ENCODE measurements at places on chromosomes 13 and 19.

- DNase-seq: no peak
Observed at GRCh38 chr13:80037505-80037888, 303.4 kb downstream of the SPRY2 start.

DNA sequence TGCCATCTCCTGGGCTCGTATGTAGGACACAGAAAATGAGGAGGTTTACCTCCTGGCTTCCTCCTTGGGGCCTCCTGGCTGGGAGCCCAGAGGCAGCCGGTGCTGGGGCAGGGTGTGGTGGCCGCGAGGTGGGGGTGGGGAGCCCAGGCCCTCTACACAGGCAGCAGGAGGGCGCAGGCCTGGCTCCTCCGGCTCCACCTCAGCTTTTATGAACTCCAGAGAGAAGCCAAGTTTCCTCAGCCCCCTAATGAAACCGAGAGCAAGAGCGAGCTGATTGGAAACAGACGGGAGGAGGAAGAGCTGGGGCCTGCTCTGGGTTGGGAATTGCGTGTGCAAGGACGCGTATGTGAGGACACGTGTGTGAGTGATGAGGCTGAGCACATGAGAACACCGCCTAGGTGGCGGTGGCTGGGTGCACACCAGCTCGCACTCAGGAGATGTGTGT is 23.1 kb downstream of the LYL1 start:
- DNase-seq: no peak

DNA sequence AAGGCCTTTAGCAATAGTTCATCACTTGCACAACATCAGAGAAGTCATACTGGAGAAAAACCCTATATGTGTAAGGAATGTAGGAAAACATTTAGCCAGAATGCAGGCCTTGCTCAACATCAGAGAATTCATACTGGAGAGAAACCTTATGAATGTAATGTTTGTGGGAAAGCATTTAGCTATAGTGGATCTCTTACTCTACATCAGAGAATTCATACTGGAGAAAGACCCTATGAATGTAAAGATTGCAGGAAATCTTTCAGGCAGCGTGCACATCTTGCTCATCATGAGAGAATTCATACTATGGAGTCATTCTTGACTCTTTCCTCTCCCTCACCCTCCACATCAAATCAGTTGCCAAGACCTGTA is 19.8 kb downstream of the ZNF583 start:
- DNase-seq: no peak

GRCh38 chr13:97319113-97319720 is 97.1 kb downstream of the MBNL2 start:
- no peak for DNase-seq

GRCh38 chr19:4807188-4807587 is 15.7 kb downstream of the FEM1A start:
- no peak for DNase-seq

- no peak for DNase-seq
Observed at GRCh38 chr19:28705008-28705407, 507.9 kb downstream of the UQCRFS1 start.

DNA sequence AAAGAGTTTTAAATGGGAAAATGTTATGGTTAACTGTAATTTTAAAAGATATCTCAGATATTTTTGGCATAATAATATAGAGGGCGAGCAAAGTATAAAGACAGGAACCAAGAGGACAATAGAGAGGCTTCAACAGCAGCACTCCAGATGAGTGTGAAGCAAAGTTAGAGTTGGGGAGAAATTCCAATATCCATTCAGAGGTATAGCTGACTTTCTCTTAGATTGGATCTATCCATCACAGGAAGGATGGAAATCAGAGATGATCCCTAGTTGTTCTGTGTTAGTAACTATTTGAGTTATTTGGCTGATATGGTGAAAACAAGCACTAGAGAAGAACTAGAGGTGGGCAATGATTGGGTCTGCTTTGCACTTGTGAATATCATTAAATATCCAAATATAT is 786.0 kb upstream of the KLHL1 start:
- DNase-seq: no peak

- DNase-seq: no peak
Observed at GRCh38 chr13:112943309-112944125, 25.5 kb upstream of the MCF2L start.

GRCh38 chr13:50125554-50126262 is 110.5 kb downstream of the KCNRG start:
- DNase-seq: peak; percentile 82

DNA sequence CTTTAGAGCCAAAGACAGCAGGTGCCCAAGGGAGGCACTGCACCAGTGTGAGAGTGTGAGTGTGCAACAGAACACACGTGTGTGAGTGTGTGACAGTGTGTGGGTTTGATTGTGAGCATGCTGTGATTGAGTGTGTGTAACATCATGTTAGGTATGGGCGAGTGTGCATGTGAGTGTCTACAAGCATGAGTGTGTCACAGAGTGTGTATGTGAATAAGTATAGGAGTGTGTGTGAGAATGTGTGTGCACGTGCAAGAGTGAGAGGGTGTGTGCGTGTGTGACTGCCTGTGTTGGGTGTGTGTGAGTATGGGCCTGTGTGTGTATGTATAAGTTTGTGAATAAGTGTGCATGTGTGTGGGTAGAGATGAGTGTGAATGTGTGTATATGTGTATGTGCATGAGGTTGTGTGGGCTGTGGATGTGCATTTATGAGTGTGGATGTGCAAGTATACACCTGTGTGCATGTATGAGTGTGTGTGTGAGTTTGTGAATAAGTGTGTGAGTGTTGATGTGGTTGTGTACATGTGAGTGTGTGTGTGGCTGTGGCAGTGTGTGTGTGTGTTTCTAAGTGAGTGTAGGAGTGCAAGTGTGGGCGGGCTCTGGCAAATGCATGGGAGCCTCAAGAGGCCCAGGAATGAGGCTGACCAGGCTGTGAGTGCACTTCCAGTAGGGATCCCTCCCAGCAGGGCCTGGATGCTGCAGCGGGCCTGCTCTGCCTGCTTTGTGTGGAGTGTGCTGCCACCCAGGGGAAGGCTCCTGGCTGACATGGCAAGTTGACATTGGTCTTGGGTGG is 198.4 kb downstream of the COL4A1 start:
- DNase-seq: no peak

GRCh38 chr13:90896002-90896401 is 451.5 kb upstream of the MIR17HG start:
- DNase-seq: no peak

- no peak for DNase-seq
Observed at GRCh38 chr13:44243198-44243857, 130.3 kb upstream of the SERP2 start.

DNA sequence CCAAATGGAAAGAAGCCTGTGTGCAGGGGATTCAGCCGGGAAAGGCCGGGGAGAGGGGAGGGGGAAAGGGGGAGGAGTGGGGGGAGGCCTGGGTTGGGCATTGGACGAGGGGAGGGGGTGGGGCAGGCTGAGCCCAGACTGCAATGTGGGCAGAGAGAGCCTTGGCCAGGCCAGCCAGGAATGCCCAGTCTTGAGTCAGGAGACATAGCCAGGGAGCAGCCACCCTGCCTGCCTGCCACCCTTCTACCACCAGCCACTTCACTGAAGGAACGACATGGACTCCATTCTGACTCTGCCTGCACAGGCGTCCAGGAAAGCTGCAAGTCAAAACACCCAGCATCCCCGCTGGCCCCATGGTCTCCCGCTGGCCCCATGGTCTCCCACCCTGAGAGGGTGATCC is 498 bp downstream of the PROZ start:
- DNase-seq: no peak

GRCh38 chr13:109626386-109627171 is 159.8 kb downstream of the IRS2 start:
- DNase-seq: no peak

DNA sequence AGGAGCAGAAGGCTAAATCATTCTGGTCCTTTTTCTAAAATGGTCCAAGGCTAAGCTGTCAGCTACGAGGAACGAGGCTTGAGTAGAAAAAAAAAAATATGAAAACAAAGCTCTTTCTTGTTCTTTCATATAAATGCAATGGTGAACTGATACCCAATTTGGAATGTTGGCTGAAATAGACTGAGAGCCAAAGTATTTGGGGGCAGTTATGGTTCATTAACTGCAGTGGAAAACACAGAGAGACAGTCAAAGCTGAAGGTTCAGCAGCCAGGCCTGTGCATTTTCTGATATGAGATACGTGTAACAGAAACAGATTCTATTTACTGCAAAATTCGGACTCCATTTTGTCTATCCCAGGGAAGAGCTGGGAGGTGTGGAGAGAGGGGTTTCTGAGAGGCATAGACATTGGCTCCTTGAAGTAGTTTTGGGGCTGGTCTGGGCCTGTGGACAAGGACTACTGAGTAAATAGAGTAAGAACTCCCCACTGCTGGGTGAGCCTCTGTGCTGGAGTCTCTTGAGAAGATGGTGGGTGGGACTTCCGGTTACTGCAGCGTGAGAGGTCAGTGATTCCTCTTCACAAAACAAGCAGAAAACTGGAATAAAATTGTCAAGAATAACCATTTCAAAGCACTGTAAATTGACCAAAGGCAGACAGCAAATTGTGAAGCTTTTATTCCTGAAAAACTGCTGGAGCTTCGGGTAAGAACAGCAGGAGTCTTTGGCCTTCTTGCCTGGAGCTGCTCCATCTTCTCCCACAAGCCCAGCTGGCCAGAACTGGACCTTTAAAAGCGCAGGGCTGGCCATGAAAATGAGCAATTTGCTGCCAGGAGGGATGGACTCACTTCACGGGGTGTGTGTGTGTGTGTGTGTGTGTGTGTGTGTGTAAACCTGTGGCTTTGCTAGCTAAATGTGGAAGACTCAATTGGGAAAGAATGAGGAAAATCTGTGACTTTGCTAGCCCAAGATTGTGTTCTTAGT is 43.1 kb upstream of the CNMD start:
- DNase-seq: no peak

DNA sequence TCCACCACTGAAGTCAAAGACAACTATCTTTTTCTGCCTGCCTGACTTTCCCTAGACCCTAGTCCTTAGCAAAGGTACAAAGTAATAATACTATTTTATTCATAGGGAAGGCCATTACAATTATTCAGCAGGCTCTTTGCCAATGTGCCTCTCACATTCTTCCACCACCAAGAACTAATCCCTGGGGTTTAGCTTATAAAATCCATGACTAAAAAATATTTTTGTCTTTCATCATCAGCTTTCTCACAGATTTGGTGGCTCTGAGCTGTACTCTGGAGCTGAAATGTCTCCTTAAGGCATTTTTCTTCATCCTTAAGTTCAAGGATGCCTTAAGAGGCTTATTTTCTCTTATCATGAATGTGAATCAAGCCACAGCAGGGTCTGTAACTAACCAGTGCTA is 96.1 kb downstream of the OXGR1 start:
- DNase-seq: no peak

DNA sequence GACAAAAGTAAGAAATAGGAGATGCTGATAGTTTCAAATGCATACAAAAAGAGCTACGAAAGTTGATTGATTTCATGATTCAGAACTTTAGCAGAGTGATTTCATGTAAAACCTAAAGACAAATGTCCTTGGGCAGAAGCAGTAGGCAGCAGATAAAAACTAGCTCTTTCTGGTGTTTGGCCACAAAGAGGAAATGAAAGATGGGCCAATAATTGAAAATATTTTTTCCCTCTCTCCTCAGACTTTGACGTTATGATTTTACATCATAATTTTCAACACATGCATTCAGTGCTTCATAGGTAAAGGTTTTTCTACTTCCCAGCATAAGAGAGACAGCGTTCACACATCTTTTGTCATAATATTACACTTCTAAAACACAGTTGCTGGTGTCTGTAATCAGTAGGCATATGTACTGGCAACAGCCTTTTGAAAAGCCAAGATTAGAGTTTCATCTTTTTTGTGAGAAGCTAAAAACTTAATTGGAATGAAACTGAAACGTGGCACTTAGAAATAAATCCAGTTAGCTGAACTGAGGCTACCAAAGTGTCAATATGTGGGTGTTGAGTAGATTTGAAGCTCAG is 9.3 kb downstream of the SCEL start:
- DNase-seq: no peak

DNA sequence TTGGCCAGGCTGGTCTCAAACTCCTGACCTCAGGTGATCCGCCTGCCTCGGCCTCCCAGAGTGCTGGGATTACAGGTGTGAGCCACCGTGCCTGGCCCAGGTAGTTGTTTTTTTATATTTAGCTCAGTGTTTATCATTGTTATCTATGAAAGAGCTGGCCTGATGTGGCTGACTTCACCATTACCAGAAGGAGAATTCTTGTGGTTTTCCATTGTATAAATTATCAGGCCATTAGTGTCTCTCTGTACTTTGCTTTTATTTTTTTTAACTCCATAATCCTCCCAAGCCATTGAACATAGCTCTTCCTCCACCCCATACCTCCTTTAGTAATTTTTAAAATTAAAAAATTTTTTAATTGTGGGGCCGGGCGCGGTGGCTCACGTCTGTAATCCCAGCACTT is 24.2 kb downstream of the CERS4 start:
- no peak for DNase-seq

DNA sequence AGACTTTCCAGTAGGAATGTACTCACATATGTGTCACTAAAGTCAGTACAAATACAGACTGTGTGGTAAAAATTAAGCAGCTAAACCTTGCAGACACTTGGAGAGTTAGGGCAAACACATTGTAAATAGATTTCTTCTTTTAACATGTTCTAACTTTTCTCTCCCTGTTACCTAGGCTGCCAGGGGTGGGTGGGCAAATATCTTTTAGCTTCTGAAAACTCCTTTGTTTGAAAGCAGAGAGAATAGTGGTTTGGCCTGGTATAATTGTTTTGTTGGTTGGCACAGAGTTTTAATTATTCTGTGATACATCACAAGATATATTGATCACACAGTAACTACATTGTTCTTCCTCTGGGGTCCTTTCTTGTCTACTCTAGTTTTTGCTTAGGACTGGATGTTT is 289.8 kb upstream of the DACH1 start:
- no peak for DNase-seq

DNA sequence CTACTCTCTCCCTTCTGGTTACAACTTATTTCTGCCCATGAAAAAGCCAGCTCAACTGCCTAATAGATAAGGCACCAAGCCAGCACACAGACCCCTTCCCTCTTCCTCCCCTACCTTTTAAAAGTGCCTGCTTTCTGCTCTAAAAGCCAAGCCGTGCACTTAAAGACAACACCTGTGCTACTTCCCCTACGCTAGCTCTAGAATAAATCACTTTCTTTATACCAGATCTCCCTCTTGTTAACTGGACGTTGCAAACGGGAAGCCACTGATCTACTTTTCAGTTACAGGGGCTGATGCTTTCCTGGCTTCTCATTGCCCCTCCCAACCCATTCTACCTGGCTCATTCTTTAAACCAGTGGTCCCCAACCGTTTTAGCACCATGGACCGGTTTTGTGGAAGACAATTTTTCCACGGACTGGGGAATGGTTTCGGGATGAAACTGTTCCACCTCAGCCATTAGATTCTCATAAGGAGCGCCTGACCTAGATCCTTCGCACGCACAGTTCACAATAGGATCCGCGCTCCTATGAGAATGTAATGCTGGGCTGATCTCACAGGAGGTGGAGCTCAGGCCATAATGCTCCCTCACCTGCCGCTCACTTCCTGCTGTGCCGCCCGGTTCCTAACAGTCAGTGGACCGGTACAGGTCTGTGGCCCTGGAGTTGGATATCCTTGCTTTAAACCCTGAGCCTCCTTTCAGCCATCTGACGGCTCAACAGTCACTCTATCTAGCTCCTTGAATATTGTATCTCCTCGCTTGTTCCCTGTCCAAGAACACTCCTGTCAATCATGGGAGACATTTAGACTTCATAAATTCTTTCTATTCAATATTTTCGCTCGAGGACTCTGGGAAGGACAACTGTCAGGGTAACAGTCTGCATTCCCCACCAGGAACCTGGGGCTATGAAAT is 841 bp upstream of the ZNF223 start:
- DNase-seq: no peak

Data from activated T-helper 9 cell treated with anti-CD3 and anti-CD28 coated beads, Interleukin-2, amount 50 U/mL, for 16 hours (primary cell).